Left lobe of liver (tissue), 2 donors: ENCODE measurements at places on chromosomes 4 and X. TPM values are rescaled to one million over a fixed set of nuclear protein-coding genes. Genes with fewer than 3 reads are reported as not detected.

CHIC2 gene
- 9.6 TPM for total RNA-seq

C4orf46 gene
- 0.60 TPM for total RNA-seq

DNA sequence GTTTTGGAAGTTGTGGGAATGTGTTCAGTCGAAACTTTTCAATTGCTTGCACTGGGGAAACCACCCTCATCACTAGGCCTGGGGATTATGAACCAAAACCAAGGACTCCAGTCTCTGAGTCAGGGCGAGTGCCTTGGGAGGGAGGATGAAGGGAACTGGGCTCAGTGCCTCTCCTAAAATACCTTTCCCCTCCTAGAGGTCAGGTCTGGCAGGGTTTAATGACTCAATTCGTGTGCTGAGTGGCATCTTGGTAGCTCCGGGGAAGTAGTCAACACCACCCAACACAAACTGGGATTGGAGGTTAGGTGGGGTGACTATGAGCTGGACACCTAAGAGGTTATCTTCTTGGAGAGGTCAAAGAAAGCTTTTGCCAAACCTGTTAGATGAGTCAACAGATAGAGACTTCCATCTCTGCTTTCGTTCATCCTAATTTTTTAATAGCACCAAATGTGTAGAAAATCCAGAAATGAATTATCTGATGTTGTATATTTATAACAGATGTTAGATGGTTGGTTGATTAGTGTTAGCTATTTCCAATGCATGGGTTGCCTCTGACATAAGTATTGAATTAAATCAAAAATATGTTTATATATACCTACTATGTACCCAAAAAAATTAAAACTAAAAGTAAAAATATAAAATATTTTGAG is 202.8 kb downstream of the SHROOM3 start:
- DNase-seq, result no peak

DNA sequence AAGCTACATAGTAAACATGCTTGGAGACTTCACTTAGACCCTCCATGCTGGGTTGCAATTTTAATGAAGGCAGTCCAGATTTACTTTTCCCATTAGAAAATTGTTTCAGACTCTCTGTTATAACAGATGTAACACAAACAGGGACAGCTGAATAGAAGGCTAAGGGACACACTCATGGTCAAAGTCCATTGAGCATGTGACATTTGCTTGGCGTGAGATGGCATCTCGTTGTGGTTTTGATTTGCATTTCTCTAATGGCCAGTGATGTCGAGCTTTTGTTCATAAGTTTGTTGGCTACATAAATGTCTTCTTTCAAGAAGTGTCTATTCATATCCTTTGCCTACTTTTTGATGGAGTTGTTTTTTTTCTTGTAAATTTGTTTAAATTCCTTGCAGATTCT is 358.2 kb upstream of the CLNK start:
- no peak for DNase-seq

DNA sequence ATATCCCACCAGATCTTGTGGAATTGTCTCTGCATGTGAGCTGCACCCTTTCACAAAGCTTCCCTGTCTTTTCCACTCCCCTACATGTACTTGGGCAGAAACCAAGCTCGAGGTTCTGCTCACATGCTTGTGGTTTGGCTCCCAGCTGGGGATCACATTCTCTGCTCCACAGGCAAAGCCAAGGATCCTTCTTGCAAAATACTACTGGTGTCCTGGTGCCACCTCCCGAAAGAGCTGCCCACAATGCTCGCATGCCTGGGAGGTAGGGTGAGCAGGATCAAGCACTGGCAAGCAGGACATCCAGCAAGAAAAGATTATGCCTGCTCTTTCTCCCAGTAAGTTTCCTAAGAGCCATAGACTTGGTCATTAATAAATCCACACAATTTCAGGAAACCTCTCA is 45.1 kb upstream of the PPARGC1A start:
- DNase-seq, result peak; percentile 89

- DNase-seq, result no peak
Measured at GRCh38 chr4:123064390-123064789, 142.0 kb upstream of the NUDT6 start.

AMOT gene
- 7.4 TPM for total RNA-seq

CT83 gene
- not detected for total RNA-seq

- DNase-seq, result no peak
Measured at GRCh38 chrX:48022738-48023137, 15.9 kb downstream of the SPACA5 start.

GRCh38 chr4:38504396-38504715 is 159.6 kb upstream of the KLF3 start:
- no peak for DNase-seq

DNA sequence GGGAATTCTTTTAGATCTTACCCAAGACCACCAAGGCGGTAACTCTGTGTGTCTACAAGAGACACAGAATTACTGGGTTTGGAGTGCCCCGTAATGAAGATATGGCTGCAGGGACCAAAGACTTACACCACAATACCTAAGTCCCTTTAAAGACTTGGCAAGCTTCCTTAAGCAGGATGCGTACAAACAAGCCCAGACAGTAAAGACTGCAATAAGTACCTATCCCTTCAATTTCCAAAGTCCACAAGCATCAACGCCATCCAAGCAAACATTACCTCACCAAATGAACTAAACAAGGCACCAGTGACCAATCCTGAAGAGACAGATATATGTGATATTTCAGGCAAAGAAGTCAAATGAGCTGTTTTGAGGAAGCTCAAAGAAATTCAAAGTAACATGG is 42.3 kb upstream of the RNF128 start:
- DNase-seq, result no peak

SATL1 gene
- total RNA-seq, result not detected

DNA sequence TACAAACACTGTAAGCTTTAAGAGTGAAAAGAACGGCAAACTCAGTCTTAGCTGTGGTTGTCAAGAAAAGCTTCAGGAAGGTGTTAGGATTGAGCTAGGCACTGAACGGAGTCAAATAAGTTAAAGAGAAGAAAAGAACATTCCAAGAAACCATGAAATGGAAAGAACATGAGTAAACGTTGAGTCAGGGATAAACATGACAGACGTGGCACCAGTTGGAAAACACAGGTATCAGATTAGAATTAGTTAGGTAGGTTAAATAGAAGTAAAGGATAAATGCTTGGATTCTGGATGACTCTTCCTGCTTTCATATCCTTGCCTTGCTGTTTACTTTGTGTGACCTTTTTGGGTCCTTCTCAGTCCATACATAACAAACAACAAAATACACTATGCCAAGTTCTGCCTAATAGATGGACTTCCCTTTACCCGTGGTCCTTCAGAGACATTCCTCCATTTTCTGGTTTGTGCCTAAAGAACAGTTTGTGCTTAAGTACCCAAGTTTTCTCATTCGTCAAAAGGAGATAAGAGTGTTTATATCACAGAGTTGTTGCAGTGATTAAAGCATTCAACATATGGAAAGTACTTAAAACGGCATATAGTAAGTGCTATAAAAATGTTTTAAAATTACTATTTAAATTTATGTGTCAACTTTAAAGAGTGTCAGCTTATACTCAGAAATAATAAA is 446.9 kb downstream of the TMA16 start:
- DNase-seq, result no peak

MAGEA8 gene
- not detected for total RNA-seq
